Lower lobe of right lung (tissue), 2 donors: ENCODE measurements at places on chromosomes 12 and 14. TPM values are rescaled to one million over a fixed set of nuclear protein-coding genes. Genes with fewer than 3 reads are reported as not detected.

Gene GPX2
- not detected for total RNA-seq

Gene LMO3
- 127 TPM for total RNA-seq

Gene STAC3
- 8.7 TPM for total RNA-seq

DNA sequence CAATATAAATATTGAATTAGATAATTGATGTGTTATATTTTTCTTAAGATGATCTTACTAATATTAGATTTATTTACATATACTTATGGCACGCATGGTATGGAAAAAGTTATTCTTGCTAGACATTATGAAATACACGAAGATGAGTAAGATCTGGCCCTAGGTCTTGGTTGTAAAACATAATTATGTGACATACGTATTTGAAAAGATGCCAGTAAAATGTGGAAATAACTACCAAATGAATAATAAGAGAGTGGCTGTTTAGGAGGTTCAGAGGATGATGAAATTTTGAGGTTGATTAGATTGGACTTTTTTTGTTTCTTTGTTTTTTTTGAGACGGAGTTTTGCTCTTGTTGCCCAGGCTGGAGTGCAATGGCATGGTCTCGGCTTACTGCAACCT is 41.3 kb downstream of the FANCM start:
- H3K36me3 ChIP-seq = no peaks in the 10 kb centered on the region
- H3K27me3 ChIP-seq = no peaks in the 10 kb centered on the region
- no peak overlapping the region for H3K27ac ChIP-seq
- DNase-seq = no peak
- H3K4me3 ChIP-seq = no peak overlapping the region

- DNase-seq = no peak
- H3K4me3 ChIP-seq = no peak overlapping the region
- no peaks in the 10 kb centered on the region for H3K36me3 ChIP-seq
- no peaks in the 10 kb centered on the region for H3K4me1 ChIP-seq
Measured at GRCh38 chr12:80196419-80196818, 97.1 kb downstream of the OTOGL start.

DNA sequence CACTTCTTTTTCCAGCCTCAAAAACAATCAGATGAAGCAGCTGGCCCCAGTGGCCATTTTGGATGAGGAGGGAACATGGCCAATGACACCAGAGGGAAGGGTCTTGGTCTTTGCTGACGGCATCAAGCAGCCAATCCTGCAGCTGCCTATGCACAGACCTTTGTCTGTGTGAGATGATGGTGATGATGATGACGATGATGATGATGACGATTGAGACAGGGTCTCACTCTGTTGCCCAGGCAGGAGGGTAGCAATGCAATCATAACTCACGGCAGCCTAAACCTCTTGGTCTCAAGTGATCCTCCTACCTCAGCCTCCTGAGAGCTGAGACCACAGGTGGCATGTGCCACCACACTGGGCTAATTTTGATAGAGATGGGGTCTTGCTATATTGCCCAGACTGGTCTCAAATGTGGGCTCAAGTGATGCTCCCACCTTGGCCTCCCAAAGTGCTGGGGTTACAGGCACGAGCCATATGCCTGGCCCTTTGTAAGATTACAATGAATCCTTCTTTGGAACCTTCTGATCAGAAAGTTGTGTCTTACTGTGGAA is 26.5 kb upstream of the NCOR2 start:
- no peak overlapping the region for H3K27ac ChIP-seq
- H3K4me1 ChIP-seq = peaks cover 16% of the 10 kb centered on the region
- H3K4me3 ChIP-seq = no peak overlapping the region
- no peaks in the 10 kb centered on the region for H3K27me3 ChIP-seq
- no peak for DNase-seq
- no peaks in the 10 kb centered on the region for H3K36me3 ChIP-seq

DNA sequence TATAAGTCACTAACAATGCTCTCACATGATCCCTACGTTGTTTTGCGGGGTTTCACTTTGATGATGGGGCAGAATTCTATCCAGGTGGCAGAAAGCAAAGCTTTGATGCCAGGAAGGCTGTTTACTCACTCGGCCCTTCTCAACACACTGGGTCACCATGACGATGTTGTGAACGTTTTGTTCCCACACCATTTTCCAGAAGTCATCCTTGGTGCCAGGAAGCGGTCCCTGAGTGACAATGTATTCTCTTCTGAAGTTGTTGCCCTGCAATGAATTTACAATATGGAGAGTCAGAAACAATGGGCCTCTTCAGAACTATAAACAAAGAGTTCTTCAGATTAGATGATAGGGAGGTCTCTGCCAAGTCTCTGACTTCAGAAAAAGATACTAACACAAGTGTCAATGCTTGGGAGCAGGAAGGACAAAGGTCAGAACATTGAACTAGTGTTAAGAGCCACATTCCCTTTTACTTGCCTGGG is 101.3 kb downstream of the PTPRB start:
- H3K27me3 ChIP-seq = no peaks in the 10 kb centered on the region
- H3K4me3 ChIP-seq = no peak overlapping the region
- DNase-seq = no peak
- peaks cover 3% of the 10 kb centered on the region for H3K4me1 ChIP-seq
